PC-3 (cell line): ENCODE measurements at places on chromosomes 6 and 20. TPM values are rescaled to one million over a fixed set of nuclear protein-coding genes. Genes with fewer than 3 reads are reported as not detected.

Gene TREM2
- total RNA-seq: not detected in 2 replicates

- peak; percentile 59 for DNase-seq
Measured at GRCh38 chr20:44208770-44209169, 1.8 kb downstream of the OSER1 start.

GRCh38 chr20:20796766-20797440 is 84.5 kb upstream of the RALGAPA2 start:
- no peak for DNase-seq

GRCh38 chr6:89120371-89120770 is 2.5 kb upstream of the SRSF12 start:
- peak; percentile 66 for DNase-seq

Gene PRSS16
- total RNA-seq: 7.3 and 15.9 TPM in 2 replicates
